Activated CD4-positive, alpha-beta memory T cell treated with anti-CD3 and anti-CD28 coated beads, Interleukin-2, amount 10 ng/mL, durations not matched to agents 7 days and 5 days (primary cell): ENCODE measurements at places on chromosomes 13 and 19. TPM values are rescaled to one million over a fixed set of nuclear protein-coding genes. Genes with fewer than 3 reads are reported as not detected.

Gene FUT6
- total RNA-seq, result not detected

Gene LRRC4B
- total RNA-seq, result not detected

- no peak for DNase-seq
Measured at GRCh38 chr13:20775961-20776360, 2.2 kb upstream of the EEF1AKMT1 start.

- DNase-seq, result no peak
Measured at GRCh38 chr13:90049989-90050671, 1297.4 kb upstream of the MIR17HG start.

- no peak for DNase-seq
Measured at GRCh38 chr13:60583911-60584753, 187.1 kb downstream of the TDRD3 start.

Gene DENND1C
- total RNA-seq, result 97.2 TPM

Gene ARL11
- total RNA-seq, result 0.63 TPM
